NB4 (cell line): ENCODE measurements at places on chromosomes 13 and 19.

DNA sequence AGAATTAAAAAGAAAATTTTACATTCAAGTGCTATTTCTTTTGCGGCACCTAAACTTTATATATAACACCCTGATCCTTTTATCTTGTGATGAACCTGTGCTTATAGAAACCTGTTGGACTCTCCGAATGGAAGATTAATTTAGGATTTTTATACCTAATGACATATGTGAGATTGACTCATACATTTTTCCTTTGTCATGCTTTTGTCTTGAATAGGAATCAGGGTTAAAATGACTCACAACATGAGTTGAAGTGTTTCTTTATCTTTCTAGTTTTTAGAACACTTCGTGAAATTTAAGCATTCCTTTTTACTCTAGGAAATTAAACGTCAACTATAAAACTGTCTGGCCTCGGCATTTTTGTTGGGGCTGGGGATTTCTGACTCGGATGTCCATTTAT, 378.9 kb downstream of the PCDH20 start:
- no peak for DNase-seq

DNA sequence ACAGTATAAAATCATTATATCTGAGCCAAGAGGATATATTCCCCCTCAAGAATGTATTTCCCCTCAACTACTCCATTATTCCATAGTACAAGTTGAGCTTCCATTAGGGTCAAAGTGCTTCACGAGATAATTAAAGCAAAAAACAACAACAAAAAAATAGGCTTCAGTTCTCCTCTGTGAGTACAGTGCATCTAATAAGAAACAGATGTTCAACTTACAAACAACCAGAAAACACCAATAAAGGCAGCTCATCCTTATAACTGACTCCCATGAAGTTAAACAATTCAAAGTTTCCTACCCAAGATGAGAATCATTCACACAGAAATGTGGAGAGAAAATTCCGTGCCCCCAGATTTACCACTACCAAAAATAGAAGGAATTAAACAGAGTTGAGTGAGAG, 854.4 kb downstream of the PCDH9 start:
- no peak for DNase-seq

- no peak for DNase-seq
These were observed 219.0 kb downstream of the COG6 start for GRCh38 chr13:39874331-39875053.

DNA sequence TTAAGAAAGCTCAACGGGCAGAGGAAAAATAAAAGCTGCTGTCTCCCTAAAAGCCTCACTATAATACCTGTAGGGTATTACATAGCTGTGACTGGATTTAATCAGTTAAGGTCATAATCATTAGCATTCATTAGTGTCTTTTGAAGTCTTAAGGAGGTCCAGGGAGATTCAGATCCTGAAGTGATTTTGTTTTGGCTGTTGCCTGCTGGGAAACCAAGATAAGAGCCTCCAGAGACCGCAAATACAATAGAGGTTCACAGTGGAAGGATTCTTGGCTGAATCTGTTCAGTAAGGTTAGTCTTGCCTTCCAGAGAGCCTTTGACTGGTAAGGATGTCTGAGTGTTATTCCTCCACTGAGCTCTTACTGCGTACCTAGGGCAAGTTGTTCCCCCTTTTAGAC, 54.0 kb upstream of the TNFRSF19 start:
- DNase-seq: no peak

GRCh38 chr19:47813304-47813994, 8.3 kb upstream of the CRX start:
- peak; percentile 93 for DNase-seq

GRCh38 chr19:40932008-40932959, 50.3 kb upstream of the CYP2A7 start:
- DNase-seq: no peak

- no peak for DNase-seq
These were observed 16.3 kb upstream of the C19orf12 start for GRCh38 chr19:29731331-29731850.

DNA sequence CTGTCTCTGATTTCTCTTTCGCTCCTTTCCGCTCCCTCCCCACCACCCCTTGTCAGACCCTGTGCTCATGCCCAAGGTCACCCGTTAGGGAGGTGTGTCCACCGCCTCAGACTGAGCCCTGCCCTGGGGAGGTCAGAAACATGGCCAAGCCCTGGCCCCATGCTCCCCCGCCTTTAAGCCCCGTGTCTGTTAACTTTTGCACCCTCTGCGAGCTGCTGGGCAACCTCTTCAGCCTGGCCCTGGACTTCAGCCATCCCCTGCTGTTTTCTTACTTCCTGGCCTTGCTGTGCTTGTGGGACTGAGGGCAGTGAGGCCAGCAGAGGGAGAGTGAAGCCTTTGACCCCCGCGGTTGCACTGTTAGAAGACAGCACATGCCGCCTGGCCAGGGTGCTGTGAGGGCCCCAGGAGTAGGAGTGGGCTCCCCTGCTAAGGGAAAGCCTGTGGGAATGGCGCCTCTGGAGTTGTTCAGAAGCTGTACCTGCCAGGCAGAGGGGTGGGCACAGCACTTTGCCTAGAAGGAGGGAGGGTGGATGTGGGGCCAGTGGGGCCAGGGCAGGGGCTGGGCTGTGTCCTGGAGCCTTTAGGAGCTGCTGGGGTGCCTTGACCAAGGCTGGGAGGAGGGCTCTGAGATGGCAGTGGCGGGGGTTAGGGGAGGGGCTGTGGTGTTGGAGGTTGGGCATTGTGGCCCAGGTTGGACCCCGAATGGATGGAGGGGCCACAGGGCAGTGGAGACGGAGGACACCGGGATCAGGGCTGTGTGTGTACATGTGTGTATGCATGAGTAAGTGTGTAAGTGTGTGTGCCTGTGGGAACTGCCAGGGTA, 7.9 kb downstream of the UPF1 start:
- DNase-seq: no peak

DNA sequence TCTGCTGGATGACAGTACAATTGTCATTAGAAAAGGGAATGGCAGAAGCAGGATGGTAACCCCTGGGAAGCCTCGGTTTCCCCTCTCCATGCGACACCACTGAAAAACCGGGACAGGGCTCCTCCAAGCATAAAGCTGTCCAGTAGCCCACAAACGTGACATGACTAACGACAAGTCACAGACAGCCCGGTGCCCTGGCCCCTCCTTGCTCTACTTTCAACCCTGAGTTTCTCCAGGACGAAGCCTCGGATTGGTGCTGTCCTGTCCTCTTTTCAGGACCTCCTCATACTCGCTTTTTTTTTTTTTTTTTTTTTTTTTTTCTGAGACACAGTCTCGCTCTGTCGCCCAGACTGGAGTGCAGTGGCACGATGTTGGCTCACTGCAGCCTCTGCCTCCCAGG, 16.3 kb downstream of the DPP9 start:
- no peak for DNase-seq

GRCh38 chr19:54253331-54254194, 3.5 kb downstream of the LILRB5 start:
- DNase-seq: no peak
